ENCODE measurements at places on chromosomes 2 and 18. TPM values are rescaled to one million over a fixed set of nuclear protein-coding genes. Genes with fewer than 3 reads are reported as not detected.

DNA sequence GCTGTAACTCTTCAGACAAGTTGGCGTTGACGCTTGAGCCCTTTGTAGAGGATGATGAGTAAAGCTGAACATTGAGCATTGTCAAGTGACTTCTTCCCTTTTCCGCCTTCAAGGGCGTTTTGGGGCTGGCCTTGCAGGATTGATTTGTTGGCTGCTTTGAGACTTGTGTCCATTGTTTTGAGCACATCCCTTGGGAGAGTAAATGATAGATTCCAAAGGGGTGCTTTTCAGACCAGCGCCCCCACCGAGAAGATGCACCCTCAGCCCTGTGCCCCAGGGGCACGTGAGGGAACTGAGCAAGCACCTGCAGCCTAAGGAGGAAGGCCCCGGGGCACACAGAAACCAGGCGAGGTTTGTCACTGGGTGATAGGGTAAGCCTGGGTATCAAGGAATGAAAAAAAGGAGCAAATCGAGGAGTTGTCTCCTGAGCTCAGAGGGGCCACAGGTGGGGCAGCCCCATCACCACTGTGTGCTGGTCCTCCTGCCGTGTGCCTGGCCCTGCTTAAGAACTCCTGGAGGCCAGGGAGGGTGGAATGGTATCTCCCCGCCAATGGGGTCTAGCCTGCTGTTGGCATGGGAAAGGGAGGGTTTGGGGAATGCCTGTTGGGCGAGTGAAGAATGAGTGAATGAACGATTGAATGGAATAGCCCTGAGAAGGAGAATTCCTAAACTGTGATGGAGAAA, 64.0 kb downstream of the RAB31 start:
- DNase-seq, result no peak

RIF1 gene
- 124 TPM for polyA plus RNA-seq

AMER3 gene
- polyA plus RNA-seq, result not detected

AFTPH gene
- 17.1 TPM for polyA plus RNA-seq

- no peak for DNase-seq
Observed at GRCh38 chr2:233075141-233075965, 15.2 kb downstream of the INPP5D start.

DNA sequence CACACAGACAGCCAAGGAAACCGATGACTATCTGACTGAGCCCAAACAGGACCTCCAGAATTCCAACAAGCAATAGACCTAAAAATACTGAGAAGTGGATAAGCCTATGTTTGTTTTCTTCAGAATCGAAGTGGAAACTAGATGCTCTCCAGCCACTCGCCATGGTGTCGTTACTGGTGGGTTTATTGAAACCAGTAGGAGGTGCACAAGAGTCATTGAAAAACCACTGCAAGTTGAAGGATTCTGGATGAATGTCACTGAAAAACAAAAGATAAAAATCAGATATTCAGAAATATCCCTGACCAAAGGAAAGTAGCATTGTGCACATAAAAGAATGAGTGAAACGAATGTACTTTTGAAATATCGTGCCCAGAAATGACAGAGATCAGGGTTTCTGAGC, 15.3 kb downstream of the TM4SF20 start:
- no peak for DNase-seq

- DNase-seq, result peak; percentile 30
Observed at GRCh38 chr2:118845005-118845521, 2.4 kb downstream of the EN1 start.

Measured in muscle of leg (tissue), 16 donors.